ENCODE measurements at places on chromosomes 13 and 19.
A peak's percentile ranks its signal among the peaks of the same experiment; 100 is the strongest.

DNA sequence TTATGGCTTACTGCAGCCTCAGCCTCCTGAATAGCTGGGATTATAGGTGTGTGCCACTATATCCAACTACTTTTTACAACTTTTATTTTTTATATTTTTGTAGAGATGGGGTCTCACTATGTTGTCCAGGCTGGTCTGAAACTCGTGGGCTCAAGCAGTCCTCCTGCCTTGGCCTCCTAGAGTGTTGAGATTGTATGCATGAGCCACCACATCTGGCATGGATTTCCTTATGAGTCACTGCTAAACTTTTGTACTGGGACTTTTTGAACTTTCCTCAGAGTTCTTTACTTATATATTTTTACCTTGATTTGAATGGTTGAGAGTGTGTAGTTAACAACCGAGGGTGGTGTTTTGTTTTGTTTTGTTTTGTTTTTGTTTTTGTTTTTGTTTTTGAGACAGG lies 33.4 kb downstream of the DNAJC3 start:
- no peak for DNase-seq
- H3K36me3 ChIP-seq = peaks cover 11% of the 10 kb centered on the region
- no peaks in the 10 kb centered on the region for H3K4me1 ChIP-seq
- H3K27ac ChIP-seq = no peak overlapping the region
- H3K27me3 ChIP-seq = no peaks in the 10 kb centered on the region

GRCh38 chr13:113405481-113406300 lies 41.8 kb upstream of the GRTP1 start:
- no peaks in the 10 kb centered on the region for H3K36me3 ChIP-seq
- DNase-seq = no peak
- no peaks in the 10 kb centered on the region for H3K27me3 ChIP-seq
- H3K27ac ChIP-seq = no peak overlapping the region

GRCh38 chr19:50005428-50005827 lies 19.7 kb downstream of the VRK3 start:
- no peak overlapping the region for H3K4me3 ChIP-seq
- no peaks in the 10 kb centered on the region for H3K27me3 ChIP-seq
- H3K36me3 ChIP-seq = peaks cover 100% of the 10 kb centered on the region
- no peak for DNase-seq
- H3K27ac ChIP-seq = peak overlapping the region; percentile 76
- H3K4me1 ChIP-seq = peaks cover 30% of the 10 kb centered on the region

GRCh38 chr13:105719859-105720258 lies 815.6 kb downstream of the EFNB2 start:
- no peaks in the 10 kb centered on the region for H3K27me3 ChIP-seq
- no peak overlapping the region for H3K4me3 ChIP-seq
- no peak overlapping the region for H3K27ac ChIP-seq
- no peaks in the 10 kb centered on the region for H3K36me3 ChIP-seq
- no peak for DNase-seq

DNA sequence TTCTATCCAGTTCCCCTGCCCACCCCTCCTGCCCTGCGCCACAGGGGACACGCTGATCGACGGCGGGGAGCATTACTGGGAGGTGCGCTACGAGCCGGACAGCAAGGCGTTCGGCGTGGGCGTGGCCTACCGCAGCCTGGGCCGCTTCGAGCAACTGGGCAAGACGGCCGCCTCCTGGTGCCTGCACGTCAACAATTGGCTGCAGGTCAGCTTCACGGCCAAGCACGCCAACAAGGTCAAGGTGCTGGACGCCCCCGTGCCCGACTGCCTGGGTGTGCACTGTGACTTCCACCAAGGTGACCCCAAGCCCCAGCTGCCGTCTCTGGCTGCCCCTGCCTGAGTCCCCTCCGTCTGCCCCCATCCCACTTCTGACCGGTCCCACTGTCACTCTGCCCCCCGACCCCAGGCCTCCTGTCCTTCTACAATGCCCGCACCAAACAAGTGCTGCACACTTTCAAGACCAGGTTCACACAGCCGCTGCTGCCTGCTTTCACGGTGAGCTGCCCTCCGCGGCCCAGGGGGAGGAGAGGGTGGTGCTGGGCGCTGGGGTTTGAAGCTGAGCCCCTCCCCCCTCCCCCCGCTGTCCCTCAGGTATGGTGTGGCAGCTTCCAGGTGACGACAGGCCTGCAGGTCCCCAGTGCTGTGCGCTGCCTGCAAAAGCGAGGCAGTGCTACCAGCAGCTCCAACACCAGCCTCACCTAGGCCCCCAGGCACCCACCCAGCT lies 15.5 kb downstream of the STAP2 start:
- H3K27ac ChIP-seq = peak overlapping the region; percentile 38
- peaks cover 23% of the 10 kb centered on the region for H3K27me3 ChIP-seq
- DNase-seq = peak; percentile 48
- no peaks in the 10 kb centered on the region for H3K36me3 ChIP-seq

Data from stomach (tissue), 19 donors.